ENCODE measurements at places on chromosomes 3 and 15.
A peak's percentile ranks its signal among the peaks of the same experiment; 100 is the strongest.

DNA sequence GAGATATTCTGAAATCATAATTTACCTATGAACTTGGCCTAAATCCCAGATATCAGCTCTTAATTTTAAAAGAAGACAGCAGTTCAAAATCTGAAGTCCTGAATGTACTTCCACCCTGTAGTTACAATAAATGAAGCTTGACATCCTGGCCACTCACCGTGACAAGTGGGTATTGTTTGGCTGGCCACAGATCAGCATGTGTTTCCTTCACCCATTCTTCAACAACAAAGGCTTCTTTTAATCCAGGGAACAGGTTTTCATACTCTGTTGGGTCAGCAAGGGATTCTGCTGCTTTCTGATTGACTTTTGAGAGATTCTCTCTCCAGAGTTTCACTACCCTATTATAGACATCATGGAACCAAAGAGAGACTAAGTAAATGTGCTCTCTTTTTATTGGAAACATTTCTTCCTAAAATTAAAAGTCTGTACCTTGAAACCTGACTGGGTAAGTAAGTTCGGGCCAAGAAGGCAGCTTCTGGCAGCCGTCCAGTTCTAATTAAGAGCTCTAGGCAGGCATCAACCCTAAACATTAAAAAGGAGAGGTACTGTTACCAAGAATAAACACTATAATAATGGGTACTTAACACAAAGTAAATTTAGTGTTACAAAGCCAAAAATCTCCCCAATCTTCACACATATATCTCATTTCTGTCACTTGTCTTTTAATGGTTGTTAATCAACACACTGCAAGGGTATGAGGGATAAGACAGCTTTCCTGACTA is 15.2 kb downstream of the MRPS22 start:
- no peak for DNase-seq

- peak; percentile 3 for DNase-seq
Measured at GRCh38 chr3:146065573-146066006, 95.4 kb downstream of the PLOD2 start.

DNA sequence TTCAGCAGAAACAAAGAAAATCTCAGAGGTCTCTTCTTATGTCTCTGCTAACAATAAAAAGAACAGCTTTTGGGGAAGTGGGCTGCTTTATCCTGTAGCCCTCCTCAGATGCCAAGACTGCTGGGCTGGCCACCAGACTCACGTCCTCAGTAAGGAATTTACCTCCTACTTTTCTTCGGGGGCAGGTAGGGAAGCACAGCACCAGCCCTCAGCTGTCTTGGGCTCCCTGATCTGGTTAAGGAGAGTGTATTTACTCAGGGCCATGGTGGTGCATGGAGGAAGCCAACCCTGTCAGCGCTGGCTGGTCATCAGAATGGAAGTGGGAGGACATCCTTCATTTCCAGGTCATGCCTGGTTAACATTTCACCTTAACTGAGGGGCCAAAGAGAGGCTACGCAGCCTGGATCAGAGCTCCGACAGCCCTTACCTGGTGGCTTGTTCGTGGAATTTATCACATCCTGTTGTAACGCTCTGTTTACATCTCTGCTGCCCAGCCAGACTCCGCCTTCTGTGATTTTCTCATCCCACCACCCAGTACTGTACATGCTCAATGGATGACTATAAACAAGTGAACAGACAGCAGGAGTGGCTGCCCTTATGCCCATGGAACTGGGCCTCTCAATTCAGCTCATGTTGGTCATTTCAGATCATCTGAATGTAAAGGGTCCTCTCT is 108.3 kb downstream of the IGF2BP2 start:
- DNase-seq: no peak

GRCh38 chr3:71069797-71070196 is 513.7 kb downstream of the FOXP1 start:
- peak; percentile 37 for DNase-seq

DNA sequence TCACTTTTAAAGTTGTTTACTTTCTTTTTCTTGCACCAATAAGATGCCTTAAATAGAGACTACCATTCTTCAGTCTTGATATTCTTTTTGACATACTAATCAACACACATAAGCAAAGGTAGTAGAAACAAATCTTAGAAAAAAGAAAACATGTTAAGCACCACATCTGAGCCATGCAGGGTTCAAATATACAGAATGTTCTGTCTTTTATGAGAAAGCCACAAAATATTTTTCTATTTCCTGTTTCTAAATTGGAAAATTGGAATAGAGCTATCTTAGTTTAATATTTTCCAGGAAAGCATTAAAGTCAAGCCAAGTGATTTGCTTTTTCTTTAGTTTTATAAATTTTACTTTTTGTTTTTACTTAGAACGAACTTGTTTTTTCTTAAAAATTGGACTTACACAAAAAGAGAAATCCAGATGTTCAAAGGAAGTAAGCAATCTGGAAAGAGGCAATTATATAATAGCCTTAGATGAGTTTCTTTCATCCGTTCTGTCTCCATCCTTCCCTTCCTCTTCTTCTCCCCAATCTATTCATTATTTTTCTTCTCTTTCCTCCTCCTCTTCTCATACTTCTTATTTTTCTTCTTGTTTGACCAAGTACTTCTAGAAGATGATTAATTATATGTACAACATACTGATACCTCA is 731.7 kb downstream of the SQOR start:
- no peak for DNase-seq

GRCh38 chr3:124318014-124318413 is 326.1 kb upstream of the ROPN1 start:
- no peak for DNase-seq

GRCh38 chr3:156455839-156456238 is 99.1 kb downstream of the SSR3 start:
- DNase-seq: no peak

GRCh38 chr15:67880651-67881182 is 40.9 kb upstream of the RNU6-1 start:
- DNase-seq: no peak

DNA sequence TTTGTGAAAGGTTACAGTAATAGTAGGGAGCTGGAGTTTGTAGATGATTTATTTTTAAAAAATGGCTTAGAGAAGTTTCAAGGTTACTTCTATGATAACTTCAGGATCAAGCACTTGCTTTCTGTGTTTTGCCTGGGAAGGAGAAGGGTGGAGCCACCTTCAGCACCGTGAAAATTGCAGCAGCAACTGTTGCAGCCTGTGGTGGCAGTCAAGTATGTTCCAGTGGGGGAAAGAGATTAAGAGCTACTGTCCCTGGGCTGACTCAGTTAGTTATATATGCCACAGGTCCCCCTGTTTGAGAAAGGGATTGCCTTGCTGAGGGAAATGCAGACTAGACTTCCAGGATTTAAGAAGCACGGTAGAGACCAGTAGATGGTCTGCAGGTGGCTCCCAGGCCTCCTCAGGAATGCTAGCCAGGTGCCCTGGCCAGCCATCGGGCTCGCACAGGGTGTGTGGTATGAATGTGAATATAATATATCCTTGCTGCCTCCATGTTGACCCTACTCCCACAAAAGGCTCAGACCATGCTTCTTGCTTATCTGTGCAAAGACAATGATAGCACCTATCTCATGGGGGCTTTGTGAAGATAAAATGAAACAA is 389.5 kb downstream of the CACNA2D3 start:
- DNase-seq: no peak

DNA sequence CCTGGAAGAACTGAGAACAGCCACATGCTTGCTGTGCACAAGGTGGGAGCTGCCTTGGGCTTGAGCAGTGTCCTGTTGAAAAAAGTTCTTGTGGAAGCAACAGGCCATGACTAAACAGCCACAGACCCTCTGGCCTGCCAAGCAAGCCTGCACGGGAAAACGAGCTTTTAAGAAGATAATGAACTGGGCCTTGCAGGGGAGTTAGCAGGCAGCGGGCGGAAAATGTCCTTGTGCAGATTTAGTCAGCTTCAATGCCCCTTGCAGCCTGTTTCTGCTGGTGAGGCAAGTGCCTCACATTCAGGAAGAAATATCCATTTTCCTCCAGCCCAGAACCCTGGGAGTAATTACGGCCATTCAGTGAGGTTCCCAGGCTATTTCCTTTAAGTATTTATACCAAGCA is 126.2 kb upstream of the KLHL25 start:
- DNase-seq: no peak

DNA sequence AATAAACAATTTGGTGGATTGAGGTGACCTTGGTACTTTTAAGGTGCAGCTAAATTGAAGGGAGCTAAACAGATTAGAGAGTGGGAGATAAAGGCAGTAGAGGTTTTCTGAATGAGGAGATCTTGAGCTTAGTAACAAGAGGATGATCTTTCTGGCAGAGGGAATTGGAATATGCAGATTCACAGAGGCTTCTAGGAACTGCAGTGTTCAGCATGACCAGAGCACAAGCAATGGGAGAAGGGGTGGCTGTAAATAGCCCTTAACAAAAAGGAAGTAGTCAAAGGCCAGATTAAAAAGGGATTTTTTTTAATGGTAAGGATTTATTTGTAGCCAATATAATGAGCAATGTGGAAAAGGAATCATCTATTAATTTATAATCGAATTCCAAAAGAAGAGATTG is 5.7 kb upstream of the BNIP2 start:
- DNase-seq: no peak

DNA sequence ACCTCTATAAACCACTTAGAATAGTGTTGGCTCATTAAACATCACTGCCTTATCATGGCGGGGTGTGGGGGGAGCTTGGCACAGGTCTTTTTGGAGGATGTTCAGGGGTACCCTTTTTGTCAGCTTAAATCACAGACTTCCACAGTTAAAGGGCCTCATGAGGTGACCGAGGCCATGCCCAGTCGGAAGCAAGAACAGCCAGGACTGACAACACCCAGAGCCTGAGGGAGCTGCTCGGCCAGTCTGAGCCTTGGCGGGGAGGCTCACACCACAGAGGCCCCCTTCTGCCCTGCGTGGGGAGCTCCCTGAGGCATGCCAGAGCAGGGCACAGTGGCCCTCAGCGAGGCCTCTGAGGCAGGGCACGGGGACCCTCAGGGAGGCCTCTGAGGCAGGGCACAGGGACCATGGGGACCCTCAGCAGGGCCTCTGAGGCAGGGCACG is 49.5 kb downstream of the UMPS start:
- no peak for DNase-seq

GRCh38 chr15:76964157-76964556 is 30.8 kb upstream of the PSTPIP1 start:
- DNase-seq: no peak

DNA sequence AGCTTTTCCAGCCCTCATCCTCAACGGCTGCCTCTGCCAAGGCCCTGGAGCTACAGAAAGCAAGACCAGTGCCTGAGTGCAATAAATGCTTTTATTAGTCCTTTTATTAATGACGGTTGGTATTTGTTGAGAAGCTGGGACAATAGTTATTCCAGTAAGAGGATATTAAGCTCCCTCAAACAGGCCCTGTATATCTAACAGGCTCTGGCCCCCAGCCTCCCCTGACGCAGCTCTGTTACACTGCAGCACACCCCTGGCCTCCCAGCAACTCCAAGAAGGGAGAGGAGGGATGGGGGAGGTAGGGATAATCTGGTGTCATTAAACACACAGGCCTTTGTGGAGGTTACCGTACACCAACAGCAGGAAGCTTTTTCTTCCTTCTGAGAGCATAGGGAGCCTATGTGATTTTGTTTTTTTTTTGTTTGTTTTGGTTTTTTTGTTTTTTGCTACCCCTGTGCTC is 30.8 kb upstream of the MAGEF1 start:
- DNase-seq: no peak

- no peak for DNase-seq
Measured at GRCh38 chr3:121998611-121999473, 23.2 kb downstream of the ILDR1 start.

- DNase-seq: peak; percentile 58
Measured at GRCh38 chr15:50353251-50353974, 1.6 kb downstream of the GABPB1 start.

GRCh38 chr3:55459838-55460237 is 27.3 kb downstream of the WNT5A start:
- DNase-seq: no peak

DNA sequence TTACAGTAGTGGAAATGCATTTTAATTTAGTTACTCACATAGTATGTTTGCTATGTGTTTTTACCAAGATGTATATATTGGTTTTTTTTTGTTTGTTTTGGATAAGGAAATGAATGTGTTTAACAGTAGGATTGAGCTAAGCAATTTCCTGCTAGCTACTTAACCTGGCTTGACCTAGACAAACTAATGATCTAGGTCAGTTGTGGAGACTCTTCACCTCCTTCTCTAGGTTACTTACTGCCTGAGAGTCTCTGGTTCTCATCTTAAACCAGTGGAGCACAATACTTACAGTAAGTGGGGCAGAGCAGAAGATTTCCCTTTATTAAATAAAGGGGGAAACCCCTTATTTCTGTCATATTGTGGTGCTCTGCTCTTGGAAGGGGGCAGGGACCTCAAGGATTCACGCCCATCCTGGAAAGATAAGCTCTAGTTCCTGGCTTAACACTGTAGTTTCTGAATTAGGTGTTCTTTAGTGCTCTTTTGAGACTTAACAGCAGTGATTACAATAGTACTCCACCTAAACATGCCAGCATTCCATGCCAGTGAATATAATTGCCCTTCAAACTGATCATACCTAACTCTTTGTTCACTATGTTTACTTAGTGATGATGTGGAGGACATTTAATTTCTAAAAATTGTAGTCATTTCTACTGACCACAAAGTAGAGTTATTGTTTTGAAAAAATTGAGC is 79.9 kb downstream of the UBP1 start:
- DNase-seq: peak; percentile 44

DNA sequence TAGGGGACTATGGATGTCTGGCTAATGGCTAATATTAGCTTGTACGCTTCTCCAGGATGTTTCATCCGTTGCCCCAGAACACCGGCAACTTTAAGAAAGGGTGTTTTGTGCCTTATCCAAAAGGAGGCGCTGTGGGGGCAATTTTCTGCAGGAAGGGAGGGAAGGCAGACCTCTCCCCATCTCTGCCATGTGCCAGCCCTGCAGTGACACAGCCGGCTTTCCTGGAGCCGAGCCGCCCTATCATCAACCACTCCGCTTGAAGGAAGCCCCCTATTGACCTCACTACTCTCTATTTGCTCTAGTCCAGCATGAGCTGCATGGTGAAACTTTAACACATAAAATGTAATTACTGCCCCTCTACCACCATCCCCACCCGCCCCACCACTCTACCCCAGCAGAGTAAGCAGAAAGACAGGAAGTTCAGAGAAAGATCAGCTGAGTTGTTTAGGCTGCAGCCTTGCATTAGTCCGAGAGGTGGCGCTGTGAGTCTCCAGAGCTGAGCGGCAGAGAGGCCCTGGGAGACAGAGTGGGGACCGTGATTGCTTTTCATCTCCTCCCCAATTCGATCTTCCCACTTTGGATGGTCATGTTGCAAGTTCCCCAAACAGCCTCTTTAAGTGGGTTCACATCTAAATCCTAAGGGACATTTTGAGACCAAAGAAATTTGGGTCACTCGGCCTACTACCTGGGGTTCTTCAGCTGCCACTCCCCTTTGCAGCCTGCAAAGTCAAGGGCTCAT is 24.5 kb upstream of the RAD18 start:
- peak; percentile 88 for DNase-seq
